Stimulated activated CD8-positive, alpha-beta memory T cell treated with anti-CD3 and anti-CD28 coated beads, Interleukin-15, amount 100 ng/mL, for 4 hours (primary cell): ENCODE measurements at places on chromosomes 7 and 10.

DNA sequence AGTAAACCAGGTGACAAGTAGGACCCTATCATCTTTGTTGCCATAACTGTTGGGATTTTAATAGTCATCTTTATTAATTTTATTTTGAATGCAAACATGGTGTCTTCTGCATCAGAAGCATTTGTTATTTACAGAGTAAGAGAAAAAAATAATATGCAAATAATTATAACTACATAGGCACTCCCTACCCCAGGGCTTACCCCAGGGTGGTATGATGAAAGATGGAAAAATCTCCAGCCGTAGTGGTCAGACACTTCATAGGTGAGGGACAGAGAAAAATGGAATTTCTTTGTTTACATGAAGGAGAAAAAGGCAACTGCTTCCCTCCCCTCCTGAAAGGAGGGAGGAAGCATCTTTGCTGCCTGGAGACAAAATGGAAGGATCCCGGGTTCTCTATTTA lies 29.7 kb downstream of the STOX1 start:
- DNase-seq = no peak

GRCh38 chr7:129785685-129786514 lies 166.9 kb downstream of the UBE2H start:
- DNase-seq = no peak

GRCh38 chr7:79304711-79305110 lies 148.8 kb downstream of the MAGI2 start:
- no peak for DNase-seq

DNA sequence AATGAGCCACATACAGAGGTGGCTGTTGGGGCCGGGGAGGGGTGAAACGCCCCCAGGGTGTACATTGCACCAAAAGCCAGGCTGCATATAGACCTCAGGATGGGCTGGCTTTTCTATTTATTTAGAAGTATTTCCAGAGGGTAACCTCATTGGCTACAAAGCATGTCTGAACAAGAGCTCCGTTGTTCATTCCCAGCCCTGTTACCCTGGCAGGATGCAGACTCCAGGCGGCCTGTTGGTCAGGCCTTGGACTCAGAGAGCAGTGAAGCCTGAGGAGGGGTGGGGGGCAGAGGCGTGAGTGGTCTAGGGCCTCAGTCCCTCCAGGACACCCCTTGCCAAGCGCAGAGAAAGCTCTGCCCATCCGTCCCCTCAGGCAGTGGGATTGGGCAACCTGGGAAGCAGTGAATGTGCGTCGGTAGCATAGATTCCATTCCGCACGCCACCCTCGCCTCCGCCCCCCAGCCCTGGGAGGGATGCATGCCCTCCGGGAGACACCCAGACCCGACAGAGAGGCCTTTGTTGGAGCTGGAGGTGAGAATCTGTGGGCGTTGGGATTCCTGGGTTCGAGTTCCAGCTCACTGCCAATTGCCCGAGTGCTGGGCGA lies 41.9 kb downstream of the TCF7L2 start:
- no peak for DNase-seq

- no peak for DNase-seq
Measured at GRCh38 chr7:96671854-96672253, 37.8 kb downstream of the SEM1 start.
